ENCODE measurements at places on chromosomes 1 and 21.
A peak's percentile ranks its signal among the peaks of the same experiment; 100 is the strongest.

DNA sequence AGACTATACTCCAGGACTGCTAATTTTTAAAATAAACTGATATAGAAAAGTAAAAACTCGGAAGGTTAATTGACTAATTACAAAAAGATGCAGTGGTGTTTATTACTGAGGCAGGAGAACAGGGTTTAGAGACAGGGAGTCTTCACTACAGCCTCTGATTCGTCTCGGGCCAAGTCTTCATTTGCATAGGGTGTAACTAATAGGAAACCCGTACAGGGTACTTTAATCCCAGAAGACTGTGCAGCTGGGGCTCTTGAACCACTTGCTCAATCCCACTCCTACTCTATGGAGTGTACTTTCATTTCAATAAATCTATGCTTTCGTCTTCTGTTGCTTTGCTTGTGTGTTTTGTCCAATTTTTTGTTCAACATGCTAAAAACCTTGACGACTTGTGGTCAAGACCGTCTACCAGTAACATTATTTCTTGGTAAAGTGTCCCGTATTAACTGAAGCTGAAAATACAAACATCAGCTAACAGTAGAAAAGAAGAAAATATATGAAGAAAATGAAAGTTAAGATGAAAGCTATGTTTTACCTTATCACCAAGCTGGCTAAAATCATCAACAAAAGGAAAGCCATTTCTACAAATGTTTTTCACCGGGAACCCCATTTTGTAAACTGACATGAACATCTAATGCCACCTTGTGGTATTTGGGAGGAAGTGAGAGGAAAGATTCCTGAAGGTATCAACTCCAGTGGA is 8.0 kb downstream of the SDHB start:
- DNase-seq: peak; percentile 29

GRCh38 chr1:4086085-4086850 is 186.2 kb upstream of the C1orf174 start:
- no peak for DNase-seq

DNA sequence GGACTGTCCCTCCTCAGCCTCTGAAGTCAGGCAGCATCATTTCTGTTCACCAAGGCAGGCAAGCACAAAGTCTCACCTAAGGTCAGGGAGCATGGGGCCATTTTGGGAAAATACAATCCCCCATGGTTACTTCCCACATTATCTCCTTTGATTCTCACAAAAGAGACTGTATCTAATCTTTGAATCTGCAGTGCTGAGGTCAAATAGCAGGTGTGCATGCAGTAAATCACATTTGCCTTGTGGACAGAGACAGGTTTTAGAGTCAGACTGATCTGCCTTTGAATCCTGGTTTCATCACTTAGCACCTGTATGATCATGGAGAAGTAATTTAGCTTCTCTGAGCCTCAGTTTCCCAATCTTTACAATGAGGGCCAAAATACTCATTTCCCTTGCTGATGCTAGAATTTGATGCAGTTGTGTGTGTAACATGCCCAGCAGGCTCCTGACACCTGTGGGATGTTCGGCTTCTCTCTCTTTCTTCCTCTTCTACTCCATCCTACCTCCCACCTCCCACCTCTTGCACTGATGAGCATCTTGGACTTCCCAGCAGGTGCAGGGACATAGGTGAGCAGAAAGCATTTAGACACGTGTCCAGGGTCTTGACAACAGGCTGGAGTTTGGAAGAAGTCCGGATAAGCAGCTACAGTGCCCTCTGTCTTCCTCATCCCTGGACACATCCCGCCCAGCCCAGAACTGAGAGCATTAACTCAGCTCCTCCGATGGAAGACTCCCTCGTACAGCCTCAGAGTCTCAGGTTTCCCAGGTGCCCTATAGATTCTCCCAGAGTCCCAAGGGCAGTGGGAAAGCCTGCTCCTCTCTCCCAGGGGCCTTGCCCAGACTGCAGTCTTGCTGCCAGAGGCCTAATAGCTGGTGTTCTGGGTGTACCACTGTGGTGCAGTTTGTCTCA is 18.9 kb downstream of the NENF start:
- DNase-seq: no peak

DNA sequence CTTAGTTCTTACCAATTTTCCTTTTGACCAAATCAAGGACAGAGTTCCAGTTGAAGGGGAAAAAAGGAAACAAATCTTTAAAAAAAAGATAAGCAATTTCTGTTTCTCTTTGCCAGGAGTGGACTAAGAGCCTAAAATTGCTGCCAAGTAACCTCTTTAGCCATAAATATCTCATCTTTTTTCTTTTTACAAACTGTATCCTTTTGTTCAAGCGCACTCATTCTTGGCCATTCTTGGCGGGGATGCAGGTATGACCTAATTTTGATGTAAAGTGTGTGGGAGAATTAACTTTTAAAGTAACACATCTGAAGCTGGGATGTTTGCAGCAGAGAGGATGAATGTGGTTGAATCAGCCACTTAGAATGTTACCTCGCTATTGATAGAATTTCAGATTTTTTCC is 13.4 kb upstream of the KIF1B start:
- DNase-seq: no peak

DNA sequence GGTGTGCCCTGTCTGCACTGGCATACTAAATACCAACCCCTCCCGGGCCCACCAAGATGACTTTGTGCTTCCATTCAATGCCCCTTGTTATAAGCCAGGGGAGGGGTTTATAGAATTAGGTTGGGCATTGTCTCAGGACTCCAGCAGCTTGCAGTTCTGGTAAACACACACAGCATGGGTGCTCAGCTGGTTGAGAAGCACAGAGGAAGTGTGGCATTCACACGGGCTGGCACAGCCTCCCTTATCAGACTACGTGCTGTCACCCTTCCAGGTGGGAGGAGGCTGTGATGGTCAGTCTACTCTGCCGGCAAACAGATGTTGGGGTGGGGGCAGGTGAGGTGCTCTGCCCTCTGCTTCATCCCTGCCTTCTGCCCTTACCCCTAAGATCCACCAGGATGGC is 15.0 kb upstream of the SLC6A17 start:
- no peak for DNase-seq

GRCh38 chr1:180310095-180310494 is 80.0 kb downstream of the LHX4 start:
- no peak for DNase-seq

All from bone marrow (tissue), 2 donors.